ENCODE measurements at places on chromosomes 13 and 19.

DNA sequence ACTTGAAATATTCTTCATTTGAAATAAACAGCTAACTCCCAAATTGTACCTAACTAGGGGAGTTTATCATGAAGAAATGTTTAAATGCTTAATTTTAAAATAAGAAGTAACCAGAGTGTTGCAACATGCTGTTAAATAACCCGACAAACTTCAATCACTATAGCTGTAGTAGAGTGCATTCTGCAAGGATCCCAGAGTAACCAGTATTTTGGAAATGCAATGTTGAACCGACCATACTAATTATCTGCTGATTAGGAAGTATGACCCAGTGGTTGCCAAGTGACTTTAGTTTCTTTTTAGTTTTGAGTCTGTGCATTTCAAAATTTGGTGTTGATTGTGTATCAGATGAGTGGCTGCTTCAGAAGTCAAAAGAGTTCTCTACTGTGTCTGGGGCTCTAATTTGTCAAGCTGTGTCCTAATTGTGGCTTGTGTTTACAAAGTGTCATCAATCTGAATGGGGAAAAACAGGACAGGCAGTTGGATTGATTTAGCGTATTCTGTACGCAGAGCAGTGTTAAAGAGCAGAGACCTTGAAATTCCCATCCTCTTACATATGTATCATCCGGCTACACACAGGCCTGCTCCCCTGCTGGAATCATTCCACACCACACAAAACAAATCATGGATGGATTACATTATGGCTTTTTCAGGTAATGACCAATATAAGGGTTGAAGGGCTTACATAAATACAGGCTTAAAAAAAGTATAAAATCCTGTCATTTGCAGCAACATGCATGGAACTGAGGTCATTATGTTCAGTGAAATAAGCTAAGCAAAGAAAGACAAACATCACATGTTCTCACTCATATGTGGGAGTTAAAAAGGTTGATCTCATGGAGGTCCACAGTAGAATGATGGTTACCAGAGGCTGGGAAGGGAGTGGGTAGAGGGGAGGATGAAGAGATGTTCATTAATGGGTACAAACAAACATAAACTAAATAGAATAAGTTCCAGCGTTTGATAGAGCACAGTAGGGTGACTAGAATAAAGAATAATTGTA is 351.5 kb downstream of the KLF12 start:
- DNase-seq: no peak

GRCh38 chr19:54391589-54392061 is 23.6 kb upstream of the TTYH1 start:
- DNase-seq: no peak

DNA sequence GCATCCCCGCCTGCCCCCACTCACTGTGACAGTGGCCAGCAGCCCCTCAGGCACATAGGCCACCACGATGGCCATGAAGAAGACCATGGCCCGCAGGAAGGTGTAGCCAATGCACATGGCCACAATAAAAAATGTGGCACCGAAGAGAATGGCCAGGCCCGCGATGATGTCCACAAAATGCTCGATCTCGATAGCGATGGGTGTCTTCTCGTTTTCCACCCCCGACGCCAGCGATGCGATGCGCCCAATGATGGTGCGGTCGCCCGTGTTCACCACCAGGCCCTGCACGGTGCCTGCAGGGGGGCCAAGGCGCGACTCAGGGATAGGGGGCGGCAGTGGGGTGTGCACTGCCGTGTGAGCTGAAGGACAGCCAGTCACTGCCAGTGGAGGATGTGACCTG is 3.7 kb downstream of the ATP4A start:
- DNase-seq: no peak

DNA sequence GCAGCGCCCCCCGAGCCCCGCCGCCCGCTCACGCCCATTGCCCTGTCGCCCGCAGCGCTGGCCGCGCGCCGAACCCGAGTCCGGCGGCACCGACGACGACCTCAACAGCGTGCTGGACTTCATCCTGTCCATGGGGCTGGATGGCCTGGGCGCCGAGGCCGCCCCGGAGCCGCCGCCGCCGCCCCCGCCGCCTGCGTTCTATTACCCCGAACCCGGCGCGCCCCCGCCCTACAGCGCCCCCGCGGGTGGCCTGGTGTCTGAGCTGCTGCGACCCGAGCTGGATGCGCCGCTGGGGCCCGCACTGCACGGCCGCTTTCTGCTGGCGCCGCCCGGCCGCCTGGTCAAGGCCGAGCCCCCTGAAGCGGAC is 518 bp downstream of the KLF2 start:
- no peak for DNase-seq

DNA sequence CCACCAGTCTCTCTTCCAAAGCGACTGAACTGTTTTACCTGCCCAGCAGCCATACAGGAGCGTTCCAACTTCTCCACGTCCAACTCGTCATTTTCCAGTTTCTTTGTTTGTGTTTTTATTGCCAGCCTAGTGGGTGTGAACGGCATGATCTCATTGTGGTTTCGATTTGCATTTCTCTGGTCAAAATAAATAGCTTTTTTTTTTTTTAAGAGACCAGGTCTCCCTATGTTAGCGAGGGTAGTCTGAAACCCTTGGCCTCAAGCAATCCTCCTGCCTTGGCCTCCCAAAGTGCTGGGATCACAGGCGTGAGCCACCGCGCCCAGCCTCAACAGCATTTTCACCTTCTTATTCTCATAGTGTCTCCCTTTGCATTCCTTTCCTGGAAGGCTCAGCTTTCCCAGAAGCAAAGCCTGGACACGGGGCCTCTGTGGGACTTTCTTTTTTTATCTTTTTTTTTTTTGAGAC is 4.2 kb upstream of the JSRP1 start:
- DNase-seq: no peak
